Esophagus squamous epithelium (tissue), 5 donors: ENCODE measurements at places on chromosomes 7 and 10.

DNA sequence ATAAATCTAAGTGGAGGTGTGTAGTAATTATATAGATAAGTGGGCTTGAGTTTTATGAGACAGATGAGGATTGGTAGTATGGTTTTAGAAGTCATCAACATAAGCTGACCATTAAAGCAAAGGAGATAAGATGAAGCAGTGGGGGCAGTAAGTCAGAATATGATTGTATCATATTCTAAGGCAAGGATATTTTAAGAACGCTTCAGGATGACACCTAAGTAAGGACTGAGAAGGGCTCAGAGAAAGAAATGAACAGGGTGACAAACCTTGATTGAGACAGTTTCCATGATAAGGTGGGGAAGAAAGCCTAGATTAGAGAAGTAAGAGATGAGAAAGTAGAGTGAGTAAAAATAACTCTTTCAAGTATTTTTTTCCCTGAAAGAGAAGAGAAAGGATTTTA lies 567.2 kb downstream of the ATRNL1 start:
- DNase-seq: no peak

DNA sequence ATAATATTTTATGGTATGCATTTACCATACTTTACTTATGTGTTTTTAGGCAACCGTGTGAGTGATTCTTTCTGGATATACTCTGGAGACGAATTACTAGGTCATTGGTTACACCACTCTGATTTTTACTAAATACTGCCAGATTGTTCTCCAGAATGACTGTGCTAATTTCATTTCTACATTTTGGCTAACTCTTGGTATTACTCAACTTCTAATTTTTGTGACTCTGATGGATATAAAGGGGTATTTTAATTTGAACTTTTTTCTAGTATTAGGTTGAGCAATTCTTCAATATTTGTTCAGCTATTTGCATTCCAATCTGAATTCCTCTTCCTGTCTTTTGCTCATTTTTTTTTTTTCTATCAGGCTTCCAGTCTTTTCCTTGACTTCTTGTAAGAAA lies 223.6 kb downstream of the MDFIC start:
- DNase-seq: no peak

GRCh38 chr10:58438340-58438871 lies 53.2 kb downstream of the TFAM start:
- DNase-seq: no peak

- DNase-seq: no peak
These were observed 6.1 kb upstream of the TMEM184A start for GRCh38 chr7:1562116-1562515.
